ENCODE measurements at places on chromosomes 1 and 21.

GRCh38 chr1:225958041-225958440, 17.0 kb upstream of the LEFTY2 start:
- no peaks in the 10 kb centered on the region for H3K36me3 ChIP-seq
- no peak overlapping the region for H3K27ac ChIP-seq
- no peak overlapping the region for H3K4me3 ChIP-seq
- no peak for DNase-seq

- no peak for DNase-seq
- H3K4me1 ChIP-seq = no peaks in the 10 kb centered on the region
- no peak overlapping the region for H3K4me3 ChIP-seq
- no peak overlapping the region for H3K27ac ChIP-seq
- no peaks in the 10 kb centered on the region for H3K27me3 ChIP-seq
These were observed 148.0 kb downstream of the TSEN15 start for GRCh38 chr1:184199438-184200085.

DNA sequence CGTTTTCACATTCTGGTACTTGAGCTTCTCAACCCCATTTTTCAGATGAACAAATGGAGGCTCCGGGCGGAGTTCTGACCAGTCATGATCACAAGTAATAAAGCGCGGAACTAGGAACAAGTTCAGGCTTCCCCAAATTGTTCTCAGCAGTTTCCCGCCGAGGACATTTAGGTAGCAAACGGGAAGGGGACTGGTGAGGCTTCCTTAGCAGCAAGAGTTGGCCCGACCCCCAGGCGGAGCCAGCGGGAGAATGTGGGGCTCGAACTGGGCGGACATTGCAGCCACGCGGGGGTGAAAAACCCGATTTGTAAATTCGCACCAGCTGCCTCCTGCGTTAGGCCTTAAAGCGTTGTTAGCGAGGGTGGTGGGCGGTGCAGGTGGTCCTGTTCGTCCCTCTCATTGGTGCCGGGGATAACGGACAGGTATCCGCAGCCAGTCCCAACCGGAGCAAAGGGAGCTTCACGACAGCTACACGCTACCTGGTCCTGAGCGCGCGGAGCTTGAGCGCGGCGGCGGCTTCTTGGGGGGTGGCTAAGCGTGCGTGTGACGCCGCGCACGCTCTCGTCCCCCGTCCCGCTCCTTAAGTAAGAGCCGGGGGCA, 15.3 kb downstream of the SEMA6C start:
- no peak overlapping the region for H3K27ac ChIP-seq
- H3K27me3 ChIP-seq = no peaks in the 10 kb centered on the region
- H3K4me1 ChIP-seq = peaks cover 8% of the 10 kb centered on the region

DNA sequence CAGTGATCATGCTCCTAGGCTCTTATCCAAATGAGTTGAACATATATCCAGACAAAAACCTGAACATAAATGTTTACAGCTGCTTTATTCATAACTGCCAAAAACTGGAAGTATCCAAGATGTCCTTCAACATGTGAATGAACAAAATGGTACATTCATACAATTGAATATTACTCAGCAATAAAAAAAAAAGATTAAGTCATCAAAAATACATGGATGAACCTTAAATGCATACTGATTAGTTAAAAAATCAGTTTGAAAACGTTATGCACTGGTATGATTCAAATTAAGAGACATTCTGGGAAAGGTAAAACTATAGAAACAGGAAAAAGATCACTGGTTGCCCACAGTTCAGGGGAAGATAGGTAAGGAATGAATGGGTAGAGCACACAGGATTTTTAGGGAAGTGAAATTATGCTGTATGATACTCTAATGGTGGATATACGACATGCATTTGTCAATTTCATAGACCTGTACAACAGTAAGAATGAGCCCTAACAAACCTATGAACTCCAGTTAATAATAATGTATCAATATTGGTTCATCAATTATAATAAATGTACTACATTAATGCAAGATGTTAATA, 3.1 kb downstream of the LRRC40 start:
- no peak overlapping the region for H3K4me3 ChIP-seq
- no peaks in the 10 kb centered on the region for H3K36me3 ChIP-seq
- DNase-seq = no peak
- H3K4me1 ChIP-seq = peaks cover 30% of the 10 kb centered on the region
- no peaks in the 10 kb centered on the region for H3K27me3 ChIP-seq

GRCh38 chr1:85451236-85451830, 13.6 kb downstream of the DDAH1 start:
- no peak for DNase-seq
- no peak overlapping the region for H3K27ac ChIP-seq
- no peaks in the 10 kb centered on the region for H3K36me3 ChIP-seq
- H3K4me3 ChIP-seq = no peak overlapping the region
- H3K27me3 ChIP-seq = no peaks in the 10 kb centered on the region
- H3K4me1 ChIP-seq = no peaks in the 10 kb centered on the region

- H3K4me1 ChIP-seq = no peaks in the 10 kb centered on the region
- H3K27ac ChIP-seq = no peak overlapping the region
- H3K36me3 ChIP-seq = no peaks in the 10 kb centered on the region
- H3K27me3 ChIP-seq = no peaks in the 10 kb centered on the region
- DNase-seq = no peak
These were observed 144.5 kb downstream of the PBX1 start for GRCh38 chr1:164703463-164703862.

DNA sequence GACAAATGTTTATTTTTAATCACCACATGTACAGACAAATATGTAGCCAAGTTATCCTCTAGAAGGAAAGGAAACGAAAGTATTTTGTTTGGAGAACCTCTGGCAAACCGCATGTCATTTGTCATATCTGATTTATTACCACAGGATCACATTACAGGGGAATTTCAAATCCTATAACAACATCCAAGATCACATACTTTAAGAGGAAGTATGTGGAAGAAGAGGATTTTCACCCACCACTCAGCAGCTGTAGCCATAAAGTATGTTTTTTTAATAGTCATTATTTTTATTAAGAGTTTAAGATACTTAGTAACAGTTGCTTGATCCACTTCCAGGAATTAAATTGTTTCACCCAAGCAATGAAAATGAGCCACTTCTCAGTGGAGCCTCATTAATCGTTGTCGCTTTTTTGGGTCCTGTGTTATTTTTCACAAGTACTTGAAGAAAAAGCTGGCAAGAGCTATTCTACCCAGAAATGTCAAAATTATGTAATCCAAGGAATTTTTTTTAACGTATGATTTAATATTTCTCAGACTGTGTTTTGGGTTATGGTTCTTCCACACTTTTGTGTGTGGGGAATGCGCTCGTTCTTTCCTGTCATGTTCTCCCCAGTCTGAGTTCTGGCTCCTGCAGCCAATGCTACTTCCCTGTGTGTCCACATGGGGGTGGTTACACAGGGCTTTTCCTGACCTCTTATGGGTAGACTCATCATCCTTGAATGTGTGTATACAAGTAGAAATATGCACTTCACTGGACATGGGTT, 6.9 kb downstream of the SERTAD4 start:
- no peaks in the 10 kb centered on the region for H3K36me3 ChIP-seq
- no peak overlapping the region for H3K4me3 ChIP-seq
- no peak overlapping the region for H3K27ac ChIP-seq
- no peaks in the 10 kb centered on the region for H3K4me1 ChIP-seq
- no peak for DNase-seq
- H3K27me3 ChIP-seq = no peaks in the 10 kb centered on the region

DNA sequence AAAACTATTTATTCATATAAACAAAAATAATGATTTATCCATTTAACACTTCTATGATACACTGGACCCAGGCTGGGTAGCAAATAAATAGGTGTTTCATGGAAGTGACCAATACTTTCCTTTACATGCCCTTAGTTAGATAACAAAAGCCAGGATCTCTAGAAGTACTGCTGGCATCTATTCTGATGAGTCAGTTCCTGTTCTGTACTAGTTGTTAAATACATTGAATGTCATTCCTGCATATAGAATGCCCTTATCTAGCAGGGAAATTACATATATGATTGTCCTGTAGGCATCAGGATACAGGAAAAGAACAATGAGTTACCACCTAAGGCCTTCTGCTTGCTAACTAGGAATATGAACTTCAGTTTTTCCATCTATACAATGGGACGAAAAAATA, 130.8 kb downstream of the HFM1 start:
- no peaks in the 10 kb centered on the region for H3K27me3 ChIP-seq
- no peaks in the 10 kb centered on the region for H3K4me1 ChIP-seq
- DNase-seq = no peak
- no peak overlapping the region for H3K27ac ChIP-seq
- no peak overlapping the region for H3K4me3 ChIP-seq
